ENCODE measurements at places on chromosomes 5 and 9. TPM values are rescaled to one million over a fixed set of nuclear protein-coding genes. Genes with fewer than 3 reads are reported as not detected.

The TUBB4B gene
- 337 TPM for total RNA-seq

DNA sequence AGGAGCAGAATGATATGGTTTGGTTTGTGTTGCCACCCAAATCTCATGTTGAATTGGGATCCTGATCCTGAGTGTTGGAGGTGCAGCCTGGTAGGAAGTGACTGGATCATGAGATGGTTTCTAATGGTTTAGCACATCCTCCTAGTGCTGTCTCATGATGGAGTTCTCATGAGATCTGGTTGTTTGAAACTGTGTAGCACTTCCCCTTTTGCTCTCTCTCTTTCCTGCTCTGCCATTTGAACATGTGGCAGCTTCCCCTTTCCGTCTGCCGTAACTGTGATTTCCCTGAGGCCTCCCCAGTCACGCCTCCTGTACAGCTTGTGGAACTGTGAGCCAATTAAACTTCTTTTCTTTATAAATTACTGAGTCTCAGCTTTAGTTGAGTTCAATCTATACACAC is 756.8 kb upstream of the CDH6 start:
- no peak for DNase-seq

- no peak for DNase-seq
Observed at GRCh38 chr5:10913841-10914240, 152.8 kb upstream of the DAP start.

GRCh38 chr9:120066315-120066714 is 513.7 kb downstream of the CDK5RAP2 start:
- DNase-seq, result no peak

Data from left lung (tissue), 14 donors.